ENCODE measurements at places on chromosomes 7 and 10. TPM values are rescaled to one million over a fixed set of nuclear protein-coding genes. Genes with fewer than 3 reads are reported as not detected.

Gene C10orf62
- not detected for total RNA-seq

Gene ZNF488
- total RNA-seq: 0.36 TPM

Gene CUBN
- 0.65 TPM for total RNA-seq

Gene CHST3
- 0.16 TPM for total RNA-seq

Gene HTR5A
- not detected for total RNA-seq

Gene RSPH10B
- total RNA-seq: 0.91 TPM

Gene TCAF2
- total RNA-seq: 44.7 TPM

Gene NUPR2
- 0.58 TPM for total RNA-seq

Gene SAP25
- 21.4 TPM for total RNA-seq

Gene FAM24B
- total RNA-seq: 38.1 TPM

Gene LLCFC1
- not detected for total RNA-seq

Gene SNCG
- total RNA-seq: not detected

Gene PRKAR2B
- 1.1 TPM for total RNA-seq

Gene TAF5
- total RNA-seq: 8.6 TPM

Gene KCNH2
- total RNA-seq: 0.72 TPM

Gene PCDH15
- not detected for total RNA-seq

Gene FOXP2
- total RNA-seq: not detected

Gene ELFN1
- not detected for total RNA-seq

Gene CALU
- 32.4 TPM for total RNA-seq

Gene TEX36
- not detected for total RNA-seq

Gene VAX1
- total RNA-seq: not detected

Gene HOXA4
- total RNA-seq: not detected

Gene STK32C
- total RNA-seq: 22.7 TPM

Gene SMIM30
- total RNA-seq: 30.7 TPM

Gene CDNF
- 2.9 TPM for total RNA-seq

Gene SPDYE6
- total RNA-seq: not detected

Gene CAMK2B
- 1.4 TPM for total RNA-seq

Gene ITIH5
- total RNA-seq: not detected

Gene ZNF398
- 15.0 TPM for total RNA-seq

Gene AASS
- 3.5 TPM for total RNA-seq

Gene ARHGAP22
- not detected for total RNA-seq

Gene ATOH7
- total RNA-seq: not detected

Gene SHH
- total RNA-seq: 0.05 TPM

Gene CCDC7
- total RNA-seq: 15.7 TPM

Gene RNLS
- total RNA-seq: 2.6 TPM

Data from activated T-cell treated with anti-CD3 and anti-CD28 coated beads, Interleukin-2, amount 50 U/mL, for 72 hours (primary cell).